Lung (tissue), 17 donors: ENCODE measurements at places on chromosomes 2 and 18. TPM values are rescaled to one million over a fixed set of nuclear protein-coding genes. Genes with fewer than 3 reads are reported as not detected.

WNT6 gene
- 0.54 TPM for total RNA-seq

GRCh38 chr2:205637779-205638503 is 44.4 kb upstream of the NRP2 start:
- DNase-seq = no peak

PSMA8 gene
- total RNA-seq = not detected

- no peak for DNase-seq
Measured at GRCh38 chr2:146143971-146144370, 1624.1 kb upstream of the ZEB2 start.

COL6A3 gene
- 548 TPM for total RNA-seq

DNA sequence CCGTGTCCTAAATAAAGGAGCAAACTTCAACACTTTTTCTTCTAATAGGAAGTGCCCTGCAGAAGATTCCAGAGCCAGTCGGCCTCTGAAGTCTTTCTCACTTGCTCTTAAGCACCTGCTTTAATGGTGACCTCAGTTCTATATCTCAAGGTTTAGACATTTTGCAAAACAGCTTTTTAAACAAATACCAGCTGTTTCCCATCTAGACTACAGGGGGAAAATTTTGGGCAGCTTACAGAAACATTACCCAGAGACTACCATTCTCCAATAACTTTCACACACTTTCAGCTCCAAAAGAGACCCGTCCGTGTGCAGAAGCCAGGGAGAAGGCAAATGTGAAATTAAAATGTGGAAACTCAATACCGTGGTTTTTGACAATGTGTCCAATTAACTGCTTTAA is 285.3 kb upstream of the CCDC68 start:
- peak; percentile 64 for DNase-seq

MC2R gene
- total RNA-seq = not detected

- peak; percentile 76 for DNase-seq
Measured at GRCh38 chr2:101828673-101829334, 131.3 kb downstream of the MAP4K4 start.

CCDC121 gene
- total RNA-seq = 4.8 TPM

- DNase-seq = peak; percentile 62
Measured at GRCh38 chr2:229425598-229425997, 154.5 kb upstream of the PID1 start.

GRCh38 chr2:20608666-20609348 is 42.1 kb downstream of the HS1BP3 start:
- DNase-seq = no peak

C2orf66 gene
- not detected for total RNA-seq

- DNase-seq = peak; percentile 48
Measured at GRCh38 chr2:26735097-26735496, 29.0 kb upstream of the SLC35F6 start.

UGT1A4 gene
- total RNA-seq = 0.21 TPM

- no peak for DNase-seq
Measured at GRCh38 chr2:215441560-215442400, 5.9 kb upstream of the FN1 start.

GALNT13 gene
- total RNA-seq = 1.4 TPM

DNA sequence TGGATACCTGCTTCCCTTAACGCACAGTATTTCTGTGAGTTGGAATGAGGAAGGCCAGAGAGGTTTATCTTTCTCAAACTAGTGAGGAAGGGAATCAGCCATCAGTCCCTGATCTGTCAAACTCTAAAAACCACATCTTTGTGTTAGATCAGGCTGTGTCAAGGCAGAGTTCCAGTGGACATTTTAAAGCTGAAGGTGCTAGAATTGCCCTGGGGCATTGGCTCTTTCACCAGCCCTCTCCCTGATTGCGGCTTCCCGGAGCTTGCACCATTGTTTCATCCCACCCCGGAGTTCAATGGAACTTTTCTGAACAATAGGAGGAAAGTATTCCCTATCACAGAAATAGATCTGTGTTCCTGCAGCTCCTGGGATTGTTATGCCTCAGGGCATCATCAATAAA is 110.2 kb downstream of the RNF144A start:
- DNase-seq = no peak

GRCh38 chr2:6510532-6510931 is 355.2 kb downstream of the CMPK2 start:
- peak; percentile 66 for DNase-seq

- peak; percentile 35 for DNase-seq
Measured at GRCh38 chr2:60318544-60318943, 234.9 kb downstream of the BCL11A start.

- peak; percentile 54 for DNase-seq
Measured at GRCh38 chr2:98623657-98624056, 15.3 kb downstream of the UNC50 start.

GRCh38 chr18:32270341-32270740 is 80.5 kb downstream of the MEP1B start:
- DNase-seq = no peak

RSAD2 gene
- total RNA-seq = 11.5 TPM

CHCHD5 gene
- 46.6 TPM for total RNA-seq

SPAST gene
- total RNA-seq = 30.5 TPM

DNA sequence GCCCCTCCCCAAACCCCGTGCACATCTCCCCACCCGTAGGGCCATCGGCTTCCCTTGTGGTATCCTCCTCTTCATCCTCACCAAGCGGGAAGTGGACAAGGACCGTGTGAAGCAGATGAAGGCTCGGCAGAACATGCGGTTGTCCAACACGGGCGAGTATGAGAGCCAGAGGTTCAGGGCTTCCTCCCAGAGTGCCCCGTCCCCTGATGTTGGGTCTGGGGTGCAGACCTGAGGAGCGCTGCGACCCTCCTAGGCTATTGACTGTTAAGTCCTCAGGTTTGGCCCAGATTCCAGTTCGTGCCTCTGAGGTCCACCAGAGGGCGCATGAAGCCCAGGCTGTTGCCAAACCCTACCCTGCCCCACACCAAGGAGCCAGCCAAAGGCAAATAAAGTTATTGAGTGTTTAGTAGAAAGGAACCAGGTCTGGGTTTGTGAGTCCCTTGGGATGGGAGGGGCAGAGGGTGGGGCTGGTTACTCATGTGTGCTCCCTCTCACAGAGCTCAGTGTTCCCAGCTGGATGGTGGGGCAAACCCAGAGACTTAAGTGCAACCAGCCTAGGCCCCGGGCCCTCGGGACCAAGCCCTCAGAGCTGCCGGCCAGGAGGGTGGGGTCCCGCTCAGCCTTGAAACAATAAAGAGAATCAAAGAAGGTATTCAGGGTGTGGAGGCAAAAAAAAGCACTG is 2.4 kb downstream of the PNKD start:
- peak; percentile 91 for DNase-seq

UBE2F gene
- 30.3 TPM for total RNA-seq

- DNase-seq = no peak
Measured at GRCh38 chr2:240153418-240153817, 13.0 kb upstream of the OTOS start.

DNA sequence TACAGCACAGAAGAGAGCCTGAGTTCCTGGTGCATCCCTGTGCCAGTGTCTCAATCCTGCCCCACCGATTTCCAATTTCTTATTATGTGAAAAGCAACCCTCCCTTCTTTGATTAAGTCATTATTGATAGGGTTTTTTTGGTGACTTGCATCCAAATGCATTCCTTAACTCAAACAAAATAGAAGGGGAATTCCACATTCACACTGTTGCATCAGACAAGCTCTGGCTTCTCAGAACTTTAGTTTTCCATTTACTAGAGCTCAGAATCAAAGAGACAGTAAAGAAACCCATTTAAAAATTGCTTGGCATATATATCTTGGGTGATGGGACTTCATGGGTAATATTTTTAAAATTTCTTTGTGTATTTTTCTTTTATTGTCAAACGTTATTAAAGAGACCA is 13.8 kb upstream of the TMEM200C start:
- no peak for DNase-seq

ANKRD30B gene
- total RNA-seq = not detected

PFN4 gene
- total RNA-seq = 0.49 TPM

DNA sequence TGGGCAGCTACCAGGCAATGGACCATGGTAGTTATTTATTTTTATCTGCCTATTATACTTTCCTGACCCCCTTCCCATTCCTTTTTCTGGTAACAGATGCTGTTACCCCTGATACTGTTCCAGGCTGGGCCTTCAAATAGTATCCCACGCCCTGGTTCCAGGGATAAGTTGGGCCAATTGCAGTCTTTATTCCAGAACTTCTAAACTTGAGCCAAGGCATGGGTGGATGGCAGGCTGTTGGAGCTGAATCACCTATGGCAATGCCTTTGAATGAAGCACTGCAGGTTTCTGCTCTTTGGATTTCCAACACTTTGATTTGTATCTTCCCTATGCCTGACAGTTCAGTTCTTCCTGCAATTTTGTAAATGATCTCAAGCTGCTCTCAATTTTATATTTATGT is 99.2 kb upstream of the LHCGR start:
- DNase-seq = no peak

- no peak for DNase-seq
Measured at GRCh38 chr2:44839370-44839769, 102.1 kb upstream of the SIX3 start.
